ENCODE measurements at places on chromosomes 4 and X.

DNA sequence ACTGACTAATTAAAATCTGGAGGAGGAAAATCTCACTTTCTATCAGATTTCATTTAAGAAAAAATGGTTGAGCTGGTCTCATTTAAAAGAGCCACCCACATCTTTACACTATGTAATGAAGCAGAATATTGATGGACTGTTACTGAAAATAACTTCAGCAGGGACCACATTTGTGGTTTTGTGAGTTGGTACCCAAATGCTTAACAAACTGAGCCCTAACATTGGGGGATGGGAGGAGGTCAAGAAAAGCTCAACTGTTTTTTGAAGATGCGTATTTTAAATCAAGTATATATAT is 30.1 kb downstream of the HOPX start:
- DNase-seq = no peak

DNA sequence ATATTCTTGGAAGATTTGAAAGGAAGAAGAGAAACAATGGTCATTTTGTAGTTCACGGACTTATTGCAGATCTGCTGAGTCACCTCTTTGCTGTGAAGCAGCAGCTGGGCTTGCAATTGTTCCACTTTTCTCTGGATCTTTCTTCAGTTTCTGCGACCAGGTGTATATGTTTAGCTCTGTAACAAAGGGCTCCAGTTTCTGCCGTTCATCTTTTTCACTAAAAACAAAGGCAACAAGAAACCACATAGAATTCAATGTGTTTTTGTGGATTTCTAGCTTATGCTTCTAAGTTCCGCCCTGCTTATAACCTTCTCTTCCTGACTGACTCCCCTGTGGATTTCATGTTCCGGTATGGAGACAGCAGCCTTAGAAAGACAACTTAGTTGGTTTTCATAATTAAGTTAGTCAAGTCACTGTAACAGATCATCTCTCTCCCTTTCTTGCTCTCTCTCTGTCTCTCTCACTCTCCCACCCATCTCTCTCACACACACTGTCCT is 121.6 kb upstream of the EPHA5 start:
- DNase-seq = no peak

- no peak for DNase-seq
Measured at GRCh38 chr4:157300701-157301100, 80.2 kb downstream of the GRIA2 start.

DNA sequence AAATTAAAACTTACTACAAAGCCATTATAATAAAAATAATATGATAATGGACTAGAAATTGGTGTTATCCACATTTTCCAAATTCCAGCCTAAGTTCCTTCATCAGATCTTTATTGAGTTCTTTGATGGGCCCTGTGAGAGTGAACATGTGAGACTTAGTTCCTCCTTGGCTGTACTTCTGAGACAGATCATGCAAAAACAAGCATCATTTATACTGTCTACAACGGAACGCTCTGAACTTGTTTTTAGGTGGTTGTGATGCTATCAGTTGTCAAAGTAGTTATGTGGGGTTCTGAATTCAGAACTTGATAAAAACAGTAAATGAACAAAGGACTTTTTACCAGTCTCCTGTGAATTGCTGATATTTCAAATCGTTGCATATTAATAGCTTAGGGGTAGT is 48.9 kb downstream of the JADE3 start:
- no peak for DNase-seq

DNA sequence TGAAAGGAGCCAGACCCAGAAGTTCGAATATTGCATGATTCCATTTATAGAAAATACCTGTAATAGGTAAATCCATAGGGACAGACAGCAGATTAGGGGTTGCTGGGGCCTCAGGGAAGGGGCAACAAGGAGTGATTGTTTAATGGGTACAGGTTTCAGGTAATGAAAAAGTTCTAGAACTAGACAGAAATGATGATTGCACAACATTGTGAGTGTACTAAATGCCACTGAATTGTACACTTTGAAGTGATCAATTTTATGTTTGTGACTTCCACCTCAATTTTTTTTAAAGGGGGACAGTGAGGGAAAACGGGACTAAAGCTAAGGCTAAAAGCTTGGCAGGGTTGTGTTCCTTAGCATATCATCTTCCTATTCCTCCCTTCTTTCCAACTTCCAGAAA is 23.5 kb downstream of the ZBTB33 start:
- no peak for DNase-seq

DNA sequence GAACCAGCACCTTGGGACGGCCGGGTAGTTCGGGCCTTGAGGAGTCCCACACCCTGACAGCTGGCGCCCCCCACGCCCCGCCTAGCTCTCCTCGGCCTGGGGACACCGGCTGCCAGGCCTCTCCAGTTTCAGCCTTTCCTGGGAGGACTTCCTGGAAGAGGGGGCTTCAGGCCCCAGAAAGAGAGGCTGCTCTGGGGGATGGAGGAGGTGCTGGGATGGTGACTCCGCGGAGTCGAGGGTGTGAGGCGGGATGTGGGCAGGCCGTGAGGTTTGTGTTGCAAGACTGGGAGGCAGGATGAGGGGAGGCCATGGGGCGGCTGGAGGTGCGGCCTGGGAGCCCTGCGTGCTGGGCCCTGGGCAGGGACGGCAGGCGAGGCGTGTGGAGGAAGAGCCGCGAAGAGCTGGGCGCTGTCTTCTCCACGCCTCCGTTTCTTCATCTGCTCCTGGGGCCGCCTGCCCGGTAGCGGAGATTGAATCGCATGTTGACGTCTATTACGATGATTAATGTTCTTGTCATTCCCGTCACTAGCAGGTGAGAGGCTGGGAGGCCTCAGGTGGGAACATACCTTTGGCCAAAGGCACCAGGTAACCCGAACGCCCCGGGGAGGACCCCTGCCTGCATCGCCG is 918 bp upstream of the FGFRL1 start:
- peak; percentile 87 for DNase-seq

DNA sequence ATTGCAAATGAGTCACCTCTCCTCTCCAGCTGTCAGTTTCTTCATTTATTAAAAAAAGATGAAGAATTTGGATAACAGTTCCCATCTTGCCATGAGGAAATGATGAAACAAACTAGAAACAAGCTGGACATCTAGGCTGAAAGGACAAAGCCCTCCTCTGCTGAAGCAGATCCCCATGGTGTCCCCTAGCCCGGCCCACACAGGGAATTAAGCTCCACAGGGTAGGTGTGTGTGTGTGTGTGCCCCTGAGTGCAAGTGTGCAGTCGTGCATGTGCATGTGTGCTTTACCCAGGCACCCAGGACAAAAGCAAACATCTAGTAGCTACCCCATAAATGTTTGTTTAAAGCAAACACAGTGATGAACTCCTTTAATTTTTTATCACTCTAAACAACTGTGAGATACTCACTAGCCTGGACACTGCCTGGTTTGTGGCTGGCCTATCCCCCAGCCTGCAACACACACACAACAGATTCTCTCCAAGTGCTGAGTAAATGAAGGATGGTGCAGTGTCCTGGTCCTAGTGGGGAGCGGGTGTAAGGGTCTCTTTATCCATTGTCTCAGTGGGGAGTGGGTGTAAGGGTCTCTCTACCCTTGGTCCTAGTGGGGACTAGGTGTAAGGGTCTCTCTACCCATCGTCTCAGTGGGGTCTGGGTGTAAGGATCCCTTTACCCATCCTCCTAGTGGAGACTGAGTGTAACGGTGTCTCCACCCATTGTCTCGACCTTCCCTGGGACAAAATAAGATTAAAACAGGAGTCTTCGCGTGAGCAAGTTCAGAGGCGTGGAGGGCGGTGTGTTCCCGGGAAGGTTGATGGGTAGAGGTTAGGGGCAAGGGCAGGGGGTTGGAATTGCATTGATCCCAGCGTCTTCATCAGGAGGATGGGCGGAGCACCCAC is 688 bp upstream of the EVC start:
- DNase-seq = no peak

GRCh38 chr4:98937986-98938720 is 9.2 kb upstream of the EIF4E start:
- no peak for DNase-seq

- no peak for DNase-seq
Measured at GRCh38 chr4:69910016-69910782, 20.7 kb upstream of the CSN1S1 start.

- no peak for DNase-seq
Measured at GRCh38 chrX:12954376-12954775, 20.5 kb upstream of the TMSB4X start.

GRCh38 chr4:109195646-109196045 is 106.8 kb downstream of the COL25A1 start:
- DNase-seq = no peak

DNA sequence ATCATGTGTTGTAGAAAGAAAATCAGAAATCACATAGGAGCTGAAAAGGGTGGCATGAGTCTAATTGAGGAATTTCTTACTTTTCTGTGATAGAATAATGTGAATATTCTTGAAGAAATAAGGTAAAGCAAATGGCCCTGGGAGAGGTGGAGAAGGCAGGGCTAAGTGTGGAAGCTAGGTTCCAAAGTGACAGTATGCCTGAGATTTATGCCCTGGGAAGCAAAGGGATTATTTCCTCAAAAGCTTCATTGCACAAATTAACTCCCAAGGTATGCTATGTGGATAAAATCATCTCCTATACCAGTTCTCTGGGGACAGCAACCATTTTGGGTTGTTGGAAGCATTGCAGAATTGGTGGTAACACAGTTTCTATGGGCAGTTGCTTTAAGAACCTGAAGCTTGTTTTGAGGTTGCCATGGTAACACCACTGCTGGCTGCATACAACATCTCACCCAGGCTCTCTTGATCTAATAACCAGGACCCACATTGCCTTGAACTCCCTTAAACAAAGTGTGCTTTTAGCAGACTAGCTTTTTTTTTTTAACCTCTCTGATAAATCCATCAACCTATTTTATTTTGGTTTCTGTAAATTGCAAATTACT is 21.0 kb downstream of the MAOA start:
- no peak for DNase-seq

DNA sequence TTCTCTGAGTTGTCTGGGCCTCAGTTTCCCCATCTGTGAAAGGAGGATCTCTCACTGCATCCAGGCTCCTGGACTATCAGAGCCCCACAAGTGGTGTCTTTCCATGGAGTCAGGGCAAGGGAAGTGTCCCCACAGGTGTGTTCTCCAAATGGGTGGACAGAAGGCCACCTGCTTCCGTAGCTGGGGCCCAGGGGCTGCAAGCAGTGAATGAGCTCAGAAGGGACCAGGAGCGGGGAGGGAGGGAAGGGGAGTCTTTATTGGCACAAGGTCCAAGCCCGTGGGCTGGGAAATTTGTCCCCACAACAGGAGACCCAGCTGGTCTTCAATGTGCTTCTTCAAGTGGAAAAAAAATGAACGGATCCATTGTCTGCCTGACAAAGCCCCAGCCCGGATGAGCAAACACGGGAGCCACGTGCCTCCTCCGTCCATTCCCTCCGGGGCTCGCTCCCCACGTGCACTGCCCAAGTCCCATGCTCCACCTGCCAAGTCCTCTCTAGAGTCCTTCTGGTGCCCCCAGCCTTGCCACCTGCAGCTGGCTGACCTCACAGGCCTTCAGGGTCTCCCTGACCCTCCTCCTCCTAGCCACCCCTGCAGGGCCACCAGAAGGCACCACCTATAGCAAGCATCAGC is 72.0 kb downstream of the JAKMIP1 start:
- no peak for DNase-seq

- DNase-seq = no peak
Measured at GRCh38 chr4:142598132-142598531, 248.0 kb downstream of the INPP4B start.

DNA sequence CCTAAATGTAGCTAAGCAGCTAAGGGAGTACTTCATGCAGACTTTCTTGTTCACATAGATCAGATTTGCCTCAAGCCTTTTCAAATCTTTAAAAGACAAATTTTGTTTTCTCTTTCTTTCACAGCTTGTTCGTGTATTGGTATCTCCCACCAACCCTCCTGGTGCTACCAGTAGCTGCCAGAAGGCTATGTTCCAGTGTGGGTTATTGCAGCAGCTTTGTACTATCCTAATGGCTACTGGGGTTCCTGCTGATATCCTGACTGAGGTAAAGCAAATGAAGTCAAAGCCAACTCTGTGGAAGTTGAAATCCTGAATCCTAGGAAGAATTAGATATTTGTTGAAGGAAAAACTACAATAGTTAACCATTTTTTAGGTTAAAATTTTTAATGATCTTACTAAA is 62.6 kb downstream of the USO1 start:
- no peak for DNase-seq

- no peak for DNase-seq
Measured at GRCh38 chrX:952816-953215, 259.6 kb downstream of the CRLF2 start.

DNA sequence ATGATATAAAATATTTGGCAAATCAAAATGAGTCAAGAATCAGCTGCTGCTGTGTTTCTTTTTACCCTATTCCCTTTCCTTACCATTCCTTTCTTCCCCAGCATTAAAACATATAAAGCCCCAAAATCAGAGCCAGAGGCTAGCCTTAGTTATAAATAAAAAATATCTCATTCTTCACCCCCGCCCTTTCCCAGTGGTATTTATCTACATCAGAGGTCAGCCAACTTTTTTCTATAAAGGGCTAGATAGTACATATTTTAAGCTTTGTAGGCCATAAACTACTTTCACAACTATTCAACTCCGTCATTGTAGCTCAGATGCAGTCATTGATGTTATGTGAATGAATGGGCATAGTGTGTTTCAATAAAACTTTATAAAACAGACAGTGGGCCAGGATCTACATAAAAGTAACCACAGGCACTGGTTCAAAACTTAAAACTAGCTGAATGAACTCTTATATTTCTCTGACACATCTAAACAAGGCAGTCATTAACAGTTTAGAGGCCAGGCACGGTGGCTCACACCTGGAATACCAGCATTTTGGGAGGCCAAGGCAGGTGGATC is 30.5 kb upstream of the TCEANC start:
- no peak for DNase-seq

DNA sequence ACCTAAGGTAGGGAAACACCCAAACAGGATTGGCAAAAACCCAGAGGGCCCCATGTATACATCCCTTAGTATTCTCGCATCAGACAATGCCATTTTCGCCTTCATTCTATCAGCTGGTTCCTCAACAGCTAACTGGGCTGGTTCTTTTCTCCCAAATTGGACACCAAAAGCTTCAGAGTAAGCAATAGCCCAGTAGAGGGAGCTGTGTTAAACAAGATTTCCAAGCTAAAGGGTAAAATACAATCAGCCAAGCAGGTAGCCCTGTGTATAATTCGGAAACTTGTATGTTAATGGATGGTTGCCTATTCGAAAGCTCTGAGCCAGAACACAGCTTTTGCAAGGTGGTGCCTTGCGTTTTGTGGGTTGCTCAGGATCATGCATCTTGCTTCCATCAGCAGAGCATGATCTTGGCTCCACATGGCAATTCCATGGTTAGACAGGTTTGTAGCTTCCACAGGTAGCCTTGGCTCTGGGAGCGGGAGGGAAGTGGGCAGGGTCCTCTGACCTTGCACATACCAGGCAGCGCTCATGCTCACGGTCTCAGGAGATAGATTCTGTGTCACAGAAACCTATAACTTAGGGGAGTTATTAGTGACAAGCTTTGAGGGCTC is 115.2 kb upstream of the LNX1 start:
- no peak for DNase-seq

GRCh38 chr4:176508780-176509331 is 189.1 kb downstream of the SPCS3 start:
- DNase-seq = no peak

DNA sequence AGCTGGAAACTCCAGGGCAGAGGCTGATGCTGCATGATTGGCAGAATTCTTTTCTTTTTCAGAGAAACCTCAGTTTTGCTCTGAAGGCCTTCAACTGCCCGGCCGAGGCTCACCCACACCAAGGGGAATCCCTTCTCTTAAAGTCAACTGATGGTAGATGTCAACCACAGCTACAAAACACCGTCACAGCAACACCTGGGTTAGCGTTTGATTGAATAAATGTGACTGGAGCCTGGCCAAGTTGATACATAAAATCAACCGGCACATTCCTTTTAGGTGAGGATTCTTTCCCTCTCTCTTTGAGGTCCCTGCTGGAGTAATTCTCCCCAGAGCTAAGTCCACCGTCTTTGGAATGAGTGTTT is 15.2 kb upstream of the KIAA0232 start:
- DNase-seq = no peak
